Osteocyte (in vitro differentiated cells): ENCODE measurements at places on chromosomes 3 and 15. TPM values are rescaled to one million over a fixed set of nuclear protein-coding genes. Genes with fewer than 3 reads are reported as not detected.

DNA sequence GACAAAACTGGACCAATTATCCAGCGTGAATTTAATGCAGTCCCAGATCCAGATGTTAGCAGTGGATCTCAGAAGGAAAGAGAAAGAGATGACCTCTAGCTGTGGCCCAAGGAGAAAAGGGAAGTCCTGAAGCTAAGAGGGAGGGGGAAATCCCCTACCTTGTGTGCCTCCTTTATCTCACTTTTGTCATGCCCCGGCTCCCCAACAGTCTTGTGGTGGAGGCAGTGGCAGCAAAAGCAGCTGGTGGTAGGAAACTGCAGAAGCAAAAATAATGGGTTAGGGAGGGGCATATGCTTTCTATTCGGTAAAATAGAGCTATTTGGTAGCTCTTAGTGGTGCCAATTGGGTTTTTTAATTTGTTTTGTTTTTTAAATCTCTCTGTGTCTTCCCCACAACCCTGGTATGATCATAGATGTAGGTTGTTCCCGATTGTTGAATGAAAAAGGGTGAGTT lies 56.5 kb downstream of the MCTP2 start:
- H3K4me1 ChIP-seq, result no peaks in the 10 kb centered on the region
- H3K36me3 ChIP-seq, result no peaks in the 10 kb centered on the region
- no peak overlapping the region for H3K4me3 ChIP-seq
- H3K27ac ChIP-seq, result no peak overlapping the region
- H3K27me3 ChIP-seq, result peaks cover 4% of the 10 kb centered on the region
- DNase-seq, result no peak

DNA sequence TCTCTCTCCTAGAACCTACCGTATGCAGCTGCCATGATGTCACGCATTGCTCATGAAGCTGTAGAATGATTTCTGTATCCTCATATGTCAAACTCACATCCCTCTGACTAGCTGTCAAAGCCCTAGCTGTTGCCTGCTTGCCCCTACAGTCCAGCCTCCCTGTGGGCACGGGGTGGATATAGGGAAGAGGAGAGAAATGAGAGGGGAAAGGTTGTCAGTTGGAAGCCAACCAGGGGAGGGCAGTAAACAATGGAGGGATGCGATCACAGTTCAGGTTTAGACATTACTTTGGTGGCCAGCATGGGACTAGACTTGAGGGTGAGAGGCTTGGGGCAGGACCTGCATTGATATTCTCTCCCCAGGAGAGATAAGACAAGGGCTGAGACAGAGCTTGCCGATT lies 1.7 kb upstream of the HDGFL3 start:
- no peak for DNase-seq
- no peak overlapping the region for H3K4me3 ChIP-seq
- peaks cover 20% of the 10 kb centered on the region for H3K4me1 ChIP-seq
- no peaks in the 10 kb centered on the region for H3K36me3 ChIP-seq

The KCNAB1 gene
- 0.21 and 0.24 TPM in 2 replicates for total RNA-seq

GRCh38 chr3:194757647-194758061 lies 72.0 kb downstream of the FAM43A start:
- H3K36me3 ChIP-seq, result no peaks in the 10 kb centered on the region
- H3K4me1 ChIP-seq, result peaks cover 3% of the 10 kb centered on the region
- H3K27ac ChIP-seq, result no peak overlapping the region
- DNase-seq, result no peak
- H3K27me3 ChIP-seq, result peaks cover 28% of the 10 kb centered on the region

- peaks cover 4% of the 10 kb centered on the region for H3K4me1 ChIP-seq
- no peak overlapping the region for H3K27ac ChIP-seq
- H3K4me3 ChIP-seq, result no peak overlapping the region
- H3K27me3 ChIP-seq, result no peaks in the 10 kb centered on the region
- DNase-seq, result no peak
These were observed 148.4 kb downstream of the APBA2 start for GRCh38 chr15:29034151-29034550.

The CCK gene
- not detected in 2 replicates for total RNA-seq

DNA sequence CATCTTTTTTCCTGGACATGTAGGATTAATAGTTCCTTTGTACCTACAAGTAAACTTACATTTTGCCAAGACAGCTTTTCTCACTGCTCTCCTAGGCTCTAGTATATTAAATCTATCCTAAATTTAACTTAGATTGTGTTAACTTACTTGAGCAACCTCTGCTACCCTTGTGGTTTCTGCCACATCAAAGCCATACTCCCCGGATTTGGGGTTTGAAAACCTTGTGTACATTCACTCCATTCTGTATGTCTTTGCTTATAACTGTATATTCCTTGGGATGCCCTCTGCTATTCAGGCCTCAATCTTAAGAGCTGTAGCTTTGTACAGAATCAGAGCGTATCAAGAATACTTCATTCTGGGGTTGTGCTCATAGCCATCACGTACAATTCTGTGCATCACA lies 60.4 kb downstream of the ARIH1 start:
- no peak overlapping the region for H3K27ac ChIP-seq
- H3K27me3 ChIP-seq, result no peaks in the 10 kb centered on the region
- DNase-seq, result no peak
- H3K36me3 ChIP-seq, result peaks cover 7% of the 10 kb centered on the region
- peaks cover 10% of the 10 kb centered on the region for H3K4me1 ChIP-seq

The C3orf62 gene
- 8.4 and 9.4 TPM in 2 replicates for total RNA-seq

The ACKR4 gene
- 0.42 and 0.64 TPM in 2 replicates for total RNA-seq

DNA sequence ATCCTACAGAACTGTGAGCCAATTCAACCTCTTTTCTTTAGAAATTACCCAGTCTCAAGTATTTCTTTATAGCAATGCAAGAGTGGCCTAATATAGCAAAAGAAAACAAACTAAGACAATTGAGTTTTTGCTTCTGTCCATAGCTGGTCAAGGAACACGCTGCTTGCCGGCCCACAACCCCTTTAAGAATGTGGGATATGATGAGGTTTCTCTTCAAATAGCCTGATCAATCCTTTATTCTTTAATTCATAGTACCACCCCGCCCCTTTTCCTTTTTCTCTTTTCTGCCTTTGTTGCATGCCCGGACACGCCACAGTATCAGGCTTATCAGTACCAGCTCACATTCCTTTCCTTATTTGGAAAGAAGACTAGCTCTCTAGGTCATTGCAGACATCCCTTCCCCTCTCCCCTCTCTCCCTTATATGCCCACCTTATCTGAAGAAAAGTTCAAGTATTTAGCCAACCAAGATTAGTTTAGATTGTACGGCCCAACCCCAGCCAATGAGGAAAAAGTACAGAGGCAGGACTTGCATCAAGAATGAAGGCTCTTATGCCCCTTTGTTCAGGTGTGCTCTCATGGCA lies 404.5 kb downstream of the OCA2 start:
- H3K4me3 ChIP-seq, result no peak overlapping the region
- H3K27me3 ChIP-seq, result no peaks in the 10 kb centered on the region
- DNase-seq, result no peak
- H3K36me3 ChIP-seq, result no peaks in the 10 kb centered on the region
- peaks cover 5% of the 10 kb centered on the region for H3K4me1 ChIP-seq

The ALDH1A3 gene
- 0.30 and 0.57 TPM in 2 replicates for total RNA-seq

GRCh38 chr15:30929982-30930381 lies 26.3 kb downstream of the FAN1 start:
- no peak overlapping the region for H3K4me3 ChIP-seq
- DNase-seq, result no peak
- no peaks in the 10 kb centered on the region for H3K27me3 ChIP-seq
- peaks cover 50% of the 10 kb centered on the region for H3K36me3 ChIP-seq

- H3K4me1 ChIP-seq, result peaks cover 4% of the 10 kb centered on the region
- no peak for DNase-seq
- no peak overlapping the region for H3K4me3 ChIP-seq
- no peaks in the 10 kb centered on the region for H3K27me3 ChIP-seq
- no peak overlapping the region for H3K27ac ChIP-seq
These were observed 10.9 kb downstream of the TLNRD1 start for GRCh38 chr15:81011593-81011992.

The CIB2 gene
- total RNA-seq, result 7.6 and 9.6 TPM in 2 replicates

The CASR gene
- total RNA-seq, result not detected in 2 replicates
